ENCODE measurements at places on chromosomes 3 and 15.

- DNase-seq, result no peak
Measured at GRCh38 chr15:95227235-95227634, 995.9 kb downstream of the MCTP2 start.

GRCh38 chr3:42894698-42895579, 11.0 kb upstream of the ZNF662 start:
- DNase-seq, result no peak

DNA sequence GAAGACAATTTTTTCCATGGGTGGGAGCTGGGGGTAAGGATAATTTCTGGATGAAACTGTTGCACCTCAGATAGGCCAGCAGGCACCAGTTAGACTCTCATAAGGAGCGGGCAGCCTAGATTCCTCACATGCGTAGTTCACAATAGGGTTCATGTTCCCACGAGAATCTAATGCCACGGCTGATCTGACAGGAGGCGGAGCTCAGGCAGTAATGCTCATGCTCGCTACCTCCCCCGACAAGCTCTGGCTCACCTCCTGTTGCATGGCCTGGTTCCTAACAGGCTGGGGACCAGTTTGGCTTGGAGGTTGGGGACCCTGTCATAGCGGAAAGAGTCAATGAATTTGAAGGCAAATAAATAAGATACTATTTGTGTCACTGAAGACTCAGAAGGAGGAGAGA, 105.5 kb downstream of the PLD1 start:
- no peak for DNase-seq

- no peak for DNase-seq
Measured at GRCh38 chr15:73717802-73718201, 33.6 kb downstream of the CD276 start.

- DNase-seq, result no peak
Measured at GRCh38 chr15:66905954-66906353, 159.4 kb upstream of the SMAD3 start.

DNA sequence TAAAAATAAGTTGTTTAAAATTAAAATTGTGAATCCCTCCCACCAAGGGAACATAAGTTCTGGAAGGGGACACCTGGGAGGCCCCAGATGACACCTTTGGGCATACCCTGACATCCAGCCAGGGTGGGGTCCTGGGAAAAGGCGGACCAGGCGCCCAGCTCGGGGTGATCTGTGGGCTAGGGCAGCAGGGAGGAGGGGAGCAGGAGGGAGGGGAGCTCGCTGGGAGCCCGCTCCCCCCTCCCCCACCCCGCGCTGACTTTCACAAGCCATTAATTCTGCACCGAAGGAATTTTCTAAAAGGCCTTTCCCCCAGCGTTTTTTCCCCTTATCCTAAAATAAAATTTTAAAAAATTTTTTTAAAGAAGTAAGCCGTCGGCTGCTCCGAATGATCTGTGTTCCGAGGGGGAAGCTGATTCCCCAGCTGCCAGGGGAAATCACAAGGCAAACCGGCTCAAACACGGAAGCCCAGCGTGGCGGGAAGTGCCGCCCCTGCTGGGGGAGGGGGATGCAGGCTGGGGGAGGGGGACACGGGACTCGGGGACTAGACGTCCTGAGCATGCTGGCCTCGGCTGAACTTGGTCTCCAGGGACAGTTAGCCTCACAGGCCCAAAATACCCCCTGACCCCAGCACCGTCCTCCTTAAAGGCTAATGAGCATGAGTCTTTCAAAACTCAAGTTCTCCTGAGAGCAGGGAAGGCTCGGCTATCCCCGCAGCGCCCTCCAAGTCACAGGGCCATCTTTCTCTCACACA, 13.9 kb downstream of the PLXND1 start:
- no peak for DNase-seq

- peak; percentile 80 for DNase-seq
Measured at GRCh38 chr3:178558637-178559036, 22.4 kb downstream of the KCNMB2 start.

- no peak for DNase-seq
Measured at GRCh38 chr3:188149587-188149986, 4.4 kb upstream of the LPP start.

DNA sequence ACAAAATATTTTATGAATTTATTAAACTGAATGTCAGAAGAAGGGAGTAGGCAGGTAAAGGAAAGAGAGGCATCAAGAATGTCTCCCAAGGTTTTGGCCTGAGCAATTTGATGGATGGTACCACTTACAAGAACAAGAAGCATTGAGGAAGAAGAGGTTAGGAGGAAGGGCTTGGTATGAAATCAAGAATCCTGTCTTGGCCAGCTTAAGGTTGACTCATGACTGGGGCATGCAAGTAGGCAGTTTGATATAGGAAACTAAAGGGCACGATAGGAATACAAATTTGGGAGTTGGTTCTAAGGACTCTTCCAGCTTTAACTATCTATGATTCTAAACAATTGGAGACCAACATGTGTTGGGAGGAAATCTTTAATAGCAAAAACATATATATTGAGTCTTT, 79.1 kb downstream of the NTRK3 start:
- no peak for DNase-seq

- no peak for DNase-seq
Measured at GRCh38 chr15:43492266-43492665, 690 bp downstream of the TP53BP1 start.

DNA sequence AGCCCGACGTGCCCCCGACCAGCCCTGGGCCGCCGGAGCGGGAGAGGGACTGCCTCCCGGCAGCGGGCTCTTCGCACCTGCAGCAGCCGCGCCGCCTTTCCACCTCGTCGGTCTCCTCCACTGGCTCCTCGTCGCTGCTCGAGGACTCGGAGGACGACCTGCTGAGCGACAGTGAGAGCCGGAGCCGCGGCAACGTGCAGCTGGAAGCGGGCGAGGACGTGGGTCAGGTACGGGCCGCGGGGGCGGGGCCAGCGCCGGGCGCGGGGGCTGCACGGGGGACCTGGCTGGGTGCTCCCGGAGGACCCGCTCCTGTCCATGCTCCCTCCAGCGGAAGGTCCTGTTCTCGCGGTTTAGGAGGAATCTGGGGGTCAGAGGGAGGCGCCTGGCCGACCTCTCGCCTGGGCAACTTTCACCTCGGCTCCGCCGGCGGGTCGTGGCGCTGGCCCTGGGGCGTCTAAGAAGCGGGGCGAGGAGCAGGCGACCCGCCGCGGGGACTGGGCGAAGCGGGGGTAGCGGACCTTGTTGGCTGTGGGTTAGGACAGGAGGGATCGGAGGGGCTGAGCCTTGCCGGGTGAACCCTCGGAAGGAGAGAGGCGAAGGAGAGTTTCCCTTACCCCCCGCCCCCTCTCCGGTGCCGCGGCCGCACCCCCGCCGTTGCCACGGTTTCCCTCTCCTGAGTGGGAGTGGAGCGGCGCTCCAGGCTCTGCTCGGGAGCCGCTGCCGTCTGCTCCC, 682 bp downstream of the ITPKA start:
- no peak for DNase-seq

DNA sequence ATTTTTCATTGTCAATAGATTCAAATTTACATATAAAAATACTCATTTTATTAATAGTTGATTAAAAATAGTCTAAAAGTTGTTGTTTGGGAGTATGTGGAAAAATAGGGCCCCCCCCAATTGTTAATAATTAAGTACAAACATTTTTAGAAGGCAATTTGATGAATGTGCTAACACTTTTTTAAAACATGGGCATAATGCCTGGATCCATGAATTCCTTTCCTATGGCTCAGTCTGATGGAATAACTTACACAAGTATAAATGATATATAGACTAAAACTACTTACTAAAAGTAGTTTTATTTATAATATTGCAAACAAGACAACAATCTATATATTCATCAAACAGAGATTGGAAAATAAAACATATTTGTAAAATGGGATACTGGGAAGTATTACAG, 247.2 kb upstream of the LRRN1 start:
- no peak for DNase-seq

DNA sequence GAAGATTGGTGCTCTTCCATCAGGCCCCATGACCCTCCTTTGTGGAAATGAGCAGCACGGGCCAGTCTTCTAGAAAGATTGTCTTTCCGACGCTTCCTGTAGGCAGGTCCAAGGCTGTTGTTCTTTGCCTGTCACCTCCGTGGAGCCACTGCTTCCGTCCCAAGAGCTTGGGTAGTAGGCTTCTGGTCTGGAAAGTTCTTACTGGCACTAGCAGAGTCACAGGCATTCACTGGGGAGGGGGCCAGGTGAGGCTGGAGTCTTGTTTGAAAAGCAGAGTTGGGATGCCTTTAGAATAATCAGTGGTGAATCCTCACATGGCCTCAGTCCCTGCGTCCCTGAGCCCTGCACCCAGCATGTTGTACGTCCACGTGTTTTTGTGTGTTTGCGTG, 76.2 kb upstream of the ADPGK start:
- DNase-seq, result no peak

GRCh38 chr3:148711981-148712666, 14.4 kb downstream of the AGTR1 start:
- DNase-seq, result no peak

GRCh38 chr3:111967068-111967467, 11.8 kb upstream of the ABHD10 start:
- DNase-seq, result no peak

DNA sequence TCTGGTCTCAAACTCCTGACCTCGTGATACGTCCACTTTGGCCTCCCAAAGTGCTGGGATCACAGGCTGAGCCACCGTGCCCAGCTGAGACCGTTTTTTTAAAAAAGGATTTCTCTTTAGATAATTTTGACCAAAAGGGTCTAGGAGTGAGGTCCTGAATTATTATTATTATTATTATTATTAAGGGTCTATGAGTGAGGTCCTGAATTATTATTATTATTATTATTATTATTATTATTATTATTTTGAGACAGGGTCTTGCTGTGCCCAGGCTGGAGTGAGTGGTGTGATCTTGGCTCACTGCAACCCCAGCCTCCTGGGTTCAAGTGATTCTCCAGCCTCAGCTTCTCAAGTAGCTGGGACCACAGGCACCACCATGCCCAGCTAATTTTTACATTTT, 20.6 kb upstream of the ARID3B start:
- DNase-seq, result no peak

- no peak for DNase-seq
Measured at GRCh38 chr3:11009898-11010297, 17.4 kb downstream of the SLC6A1 start.

- no peak for DNase-seq
Measured at GRCh38 chr15:75663931-75664421, 16.3 kb downstream of the SNX33 start.

DNA sequence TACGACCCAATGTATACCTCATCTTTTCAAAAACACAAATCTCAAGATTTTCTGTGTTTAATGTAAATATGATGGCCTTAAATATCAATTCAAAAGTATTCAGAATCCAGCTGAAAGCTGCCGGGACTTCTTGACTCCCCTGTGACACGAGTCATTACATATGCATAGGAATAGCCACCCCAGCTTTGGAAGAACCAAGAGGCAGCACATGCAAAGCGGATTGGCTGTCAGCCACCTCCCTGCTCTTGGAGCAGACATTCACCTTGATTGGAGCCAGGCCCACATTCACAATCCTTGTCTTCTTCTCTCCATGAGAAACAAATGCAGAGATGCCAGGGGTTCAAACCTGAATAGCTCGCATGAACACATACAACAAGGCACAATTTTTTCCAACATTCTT, 10.8 kb upstream of the CAV3 start:
- no peak for DNase-seq

DNA sequence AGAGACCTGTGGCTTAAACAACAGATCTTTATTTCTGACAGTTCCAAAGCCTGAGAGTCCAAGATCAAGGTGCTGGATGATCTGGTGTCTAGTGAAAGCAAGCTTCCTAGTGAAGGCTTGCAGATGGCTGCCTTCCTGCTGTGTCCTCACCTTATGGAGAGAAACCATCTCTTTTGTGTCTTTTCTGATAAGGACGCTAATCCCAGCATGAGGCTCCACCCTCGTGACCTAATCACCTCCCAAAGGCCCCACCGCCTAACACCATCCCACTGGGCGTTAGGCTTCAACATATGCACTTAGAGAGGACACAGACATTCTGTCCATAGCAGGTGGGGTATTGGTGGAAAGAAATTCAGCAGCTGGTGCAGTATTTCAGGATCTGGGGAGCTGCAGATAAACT, 19.8 kb upstream of the LYSMD4 start:
- DNase-seq, result no peak

- no peak for DNase-seq
Measured at GRCh38 chr3:8938021-8938420, 25.3 kb downstream of the RAD18 start.

DNA sequence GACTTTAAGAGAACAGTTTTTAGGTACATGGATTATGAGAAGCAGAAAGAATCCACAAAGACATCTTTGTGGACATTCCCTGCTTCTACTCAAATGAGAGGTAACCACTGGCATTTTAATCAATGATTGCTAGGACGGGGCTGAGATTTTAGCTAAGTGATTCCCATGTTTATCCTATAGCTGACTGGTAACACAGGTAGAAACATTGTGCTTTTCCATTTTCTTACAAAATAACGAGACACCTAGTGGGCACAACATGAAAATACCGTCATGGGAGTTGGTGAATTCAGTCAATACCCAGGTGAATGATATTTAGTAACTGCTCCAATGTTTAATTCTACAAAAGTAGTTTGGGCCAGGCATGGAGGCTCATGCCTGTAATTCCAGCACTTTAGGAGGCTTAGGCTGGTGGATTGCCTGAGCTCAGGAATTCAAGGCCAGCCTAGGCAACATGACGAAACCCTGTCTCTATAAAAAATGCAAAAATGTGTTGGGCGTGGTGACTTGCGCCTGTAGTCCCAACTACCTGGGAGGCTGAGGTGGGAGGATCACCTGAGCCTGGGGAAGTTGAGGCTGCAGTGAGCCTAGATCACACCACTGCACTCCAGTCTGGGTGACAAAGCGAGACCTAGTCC, 37.2 kb upstream of the DENND4A start:
- DNase-seq, result peak; percentile 4

DNA sequence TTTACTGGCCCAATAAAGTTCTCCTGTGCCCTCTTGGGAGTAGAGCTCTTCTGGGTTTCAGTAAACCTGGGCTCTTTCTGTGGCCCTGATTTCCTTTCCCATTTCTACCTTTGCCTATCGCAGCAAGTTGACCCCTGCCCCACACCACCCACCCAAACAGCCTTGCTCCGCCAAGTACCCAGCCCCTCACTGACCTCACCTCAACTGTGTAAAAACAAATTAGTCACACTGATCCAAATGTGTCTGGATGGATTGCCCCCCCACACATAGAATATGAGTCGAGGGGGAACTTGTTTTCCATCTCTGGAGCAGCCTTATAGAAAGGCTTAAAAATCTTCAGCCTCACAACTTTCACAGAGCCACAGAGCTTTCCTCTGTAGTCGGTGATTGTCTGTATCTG, 28.6 kb upstream of the VEPH1 start:
- no peak for DNase-seq

DNA sequence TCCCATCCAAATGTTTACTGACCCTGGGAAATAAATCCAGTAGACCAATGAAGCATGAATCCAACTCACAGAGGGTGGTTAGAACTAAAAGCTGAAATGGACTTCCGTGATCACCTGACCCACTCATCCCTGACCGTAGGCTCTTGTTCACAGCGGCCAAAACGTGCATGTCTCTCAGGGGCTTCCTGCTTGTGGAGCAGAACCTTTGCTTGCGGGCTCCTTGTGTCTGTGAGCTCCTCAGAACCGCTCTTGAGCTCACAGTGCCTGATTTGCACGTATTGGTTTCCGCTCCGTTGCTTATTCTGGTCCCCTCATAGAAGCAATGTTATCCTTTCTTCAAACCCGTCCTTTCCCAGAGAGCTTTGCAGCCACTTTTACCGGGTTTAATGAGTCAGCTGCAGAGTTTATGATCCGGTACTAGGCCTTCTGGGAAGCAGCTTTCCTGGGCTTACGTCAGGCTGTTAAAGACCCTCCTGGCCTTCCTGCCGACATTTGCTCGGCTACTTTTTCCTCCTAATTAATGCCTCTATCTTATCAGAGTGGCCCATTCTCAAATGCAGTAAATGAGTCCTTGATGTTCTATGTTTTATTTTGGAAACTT, 35.4 kb downstream of the LIPC start:
- no peak for DNase-seq
